IPS DF 6.9 (cell line): ENCODE measurements at places on chromosomes 6 and 20.

DNA sequence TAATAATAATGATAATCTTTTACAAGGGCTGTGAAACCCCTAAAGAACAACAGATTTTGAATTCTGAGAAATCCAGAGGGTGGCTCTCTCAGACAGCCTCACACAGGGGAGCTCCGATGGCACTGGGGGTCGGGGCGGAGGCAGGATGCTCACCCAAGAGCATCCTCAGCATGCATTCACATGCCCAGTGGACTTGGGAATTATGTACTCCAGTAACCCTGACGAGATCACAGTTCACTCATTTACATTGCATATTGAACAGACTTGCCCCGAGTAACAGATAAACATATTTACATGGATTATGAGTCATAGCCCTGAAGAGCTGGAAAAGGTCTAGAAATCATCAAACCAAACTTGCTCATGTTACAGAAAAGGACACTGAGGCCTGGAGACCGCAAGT, 482.7 kb upstream of the JARID2 start:
- DNase-seq, result no peak

DNA sequence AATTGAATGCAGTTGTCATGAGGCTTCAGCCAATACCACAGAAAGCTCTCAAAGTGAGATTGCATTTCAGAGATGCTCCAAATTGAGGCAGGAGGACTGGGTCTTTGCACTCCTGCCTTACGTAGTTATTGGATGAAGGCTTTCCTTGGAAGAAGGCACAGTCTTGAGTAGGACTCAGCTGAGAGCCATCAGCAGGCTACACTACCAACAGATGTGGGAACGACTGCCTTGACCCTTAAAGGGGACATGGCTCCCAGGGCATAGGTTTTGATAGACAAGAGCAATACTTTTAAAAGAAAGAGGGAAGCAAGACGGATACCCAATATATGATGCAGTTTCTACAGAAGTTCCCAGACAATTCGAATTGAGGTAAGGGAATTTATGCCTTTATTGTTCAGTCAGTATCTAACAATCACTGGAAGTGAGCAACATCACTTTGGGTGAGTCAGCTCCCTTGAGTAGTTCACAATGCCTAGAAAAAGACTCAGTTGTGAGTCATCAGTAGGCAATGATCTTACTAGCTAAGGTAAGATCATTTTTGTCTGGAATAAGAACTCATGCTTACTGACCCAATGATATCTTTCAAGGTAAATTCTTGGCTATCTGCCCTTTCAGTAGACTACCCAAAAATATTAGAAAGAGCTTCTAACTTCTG, 390.8 kb downstream of the GJA1 start:
- DNase-seq, result no peak

DNA sequence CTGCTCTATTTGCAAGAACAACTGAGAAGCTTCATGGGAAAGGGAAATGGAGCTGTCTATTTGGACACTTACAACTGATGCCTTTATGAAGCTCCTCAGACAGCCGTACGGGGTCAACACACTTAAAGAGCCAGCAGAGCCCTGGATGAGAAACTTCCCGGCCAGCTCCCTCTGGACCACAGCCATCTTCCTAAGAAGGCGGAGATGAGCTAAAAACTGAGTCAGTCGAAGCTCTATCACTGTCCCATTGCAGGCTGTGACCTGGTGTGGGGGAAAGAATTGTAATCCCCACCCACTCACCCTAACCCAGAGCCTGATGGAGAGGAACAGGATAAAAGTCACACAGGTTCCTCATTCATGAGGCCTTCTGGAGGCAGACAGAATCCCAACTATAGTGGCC, 360.4 kb upstream of the JARID2 start:
- DNase-seq, result no peak

GRCh38 chr20:35539756-35540212, 2.1 kb upstream of the ERGIC3 start:
- DNase-seq, result peak; percentile 85

GRCh38 chr6:166476634-166477215, 94.0 kb upstream of the MPC1 start:
- no peak for DNase-seq
